ENCODE measurements at places on chromosomes 3 and 15.

GRCh38 chr3:58482917-58483636 is 8.8 kb upstream of the KCTD6 start:
- no peak for DNase-seq

DNA sequence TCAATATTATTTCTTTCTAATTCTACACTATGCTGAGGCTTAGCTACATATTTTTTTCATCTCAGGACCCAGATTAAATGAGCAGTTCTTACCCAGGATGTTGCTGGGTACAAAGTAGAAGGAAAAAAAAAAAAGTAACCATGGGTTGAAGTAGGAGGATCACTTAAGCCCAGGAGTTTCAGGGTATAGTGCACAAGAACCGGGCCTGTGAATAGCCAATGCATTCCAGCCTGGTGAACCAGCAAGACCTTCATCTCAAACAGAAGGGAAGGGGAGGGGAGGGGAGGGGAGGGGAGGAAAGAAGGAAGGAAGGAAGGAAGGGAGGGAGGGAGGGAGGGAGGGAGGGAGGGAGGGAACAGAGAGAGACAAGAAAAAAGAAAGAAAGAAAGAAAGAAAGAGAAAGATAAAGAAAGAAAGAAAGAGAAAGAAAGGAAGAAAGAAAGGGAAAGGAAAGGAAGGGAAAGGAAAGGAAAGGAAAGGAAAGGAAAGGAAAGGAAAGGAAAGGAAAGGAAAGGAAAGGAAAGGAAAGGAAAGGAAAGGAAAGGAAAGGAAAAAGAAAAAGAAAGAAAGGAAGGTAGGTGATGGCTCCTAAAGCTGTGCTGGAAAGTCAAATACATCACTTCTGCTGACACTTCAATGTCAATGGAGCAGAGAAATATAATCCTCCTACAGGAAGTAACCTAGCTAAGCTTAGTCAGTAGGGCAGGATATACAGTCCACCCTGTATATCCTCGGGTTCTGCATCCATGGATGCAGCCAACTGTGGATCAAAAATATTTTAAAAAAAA is 206.8 kb upstream of the TGFBR2 start:
- DNase-seq, result no peak

DNA sequence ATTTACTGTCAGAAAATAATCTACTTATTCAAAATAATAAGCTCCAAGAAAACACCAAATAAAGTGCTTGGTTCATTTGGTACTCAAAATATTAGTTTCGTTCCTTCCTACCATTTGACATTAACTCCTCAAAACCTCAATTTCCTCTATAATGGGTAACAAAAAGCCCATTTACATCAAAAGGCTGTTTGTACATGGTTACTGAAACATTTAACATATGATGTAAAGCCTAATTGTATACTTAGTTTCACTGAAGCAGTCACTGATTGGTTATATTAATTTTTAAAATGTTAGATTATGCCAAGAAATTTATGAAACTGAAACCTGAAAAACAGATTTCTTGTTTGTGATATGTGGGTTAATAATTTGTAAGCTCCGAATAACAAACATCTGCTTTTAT is 14.7 kb downstream of the XRN1 start:
- DNase-seq, result no peak

DNA sequence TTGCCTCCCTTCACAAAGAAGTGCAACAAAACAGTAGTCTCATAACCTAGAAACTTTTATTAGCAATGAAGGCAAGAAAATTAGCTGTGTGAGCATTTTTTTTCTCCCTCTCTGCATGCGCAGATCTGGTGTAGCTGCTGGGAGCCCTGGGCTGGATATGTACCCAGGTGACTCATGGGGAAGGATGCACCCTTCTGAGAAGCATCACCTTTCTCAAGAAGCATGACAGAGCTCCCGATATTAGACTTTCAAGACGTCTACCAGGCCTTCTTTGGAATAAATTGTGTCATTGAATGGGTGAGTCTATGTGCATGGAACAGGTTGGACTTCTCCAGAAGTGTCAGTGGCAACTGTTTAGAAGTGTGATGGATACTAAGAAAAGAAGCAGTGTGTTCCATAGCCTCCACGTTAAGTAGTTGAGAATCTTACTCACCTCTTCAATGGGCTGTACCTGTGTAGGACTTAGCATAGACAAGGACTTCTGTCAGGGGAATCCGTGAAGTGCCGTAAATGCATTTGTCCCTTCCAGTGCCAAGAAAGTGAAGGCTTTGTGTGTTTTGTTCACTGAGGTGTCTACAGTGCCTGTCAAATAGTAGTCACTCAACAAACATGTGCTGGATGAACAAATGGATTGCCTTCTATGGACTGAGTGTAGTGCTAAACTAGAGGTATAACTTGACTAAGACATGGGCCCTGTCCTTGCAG is 47.7 kb upstream of the RASGRP1 start:
- no peak for DNase-seq

DNA sequence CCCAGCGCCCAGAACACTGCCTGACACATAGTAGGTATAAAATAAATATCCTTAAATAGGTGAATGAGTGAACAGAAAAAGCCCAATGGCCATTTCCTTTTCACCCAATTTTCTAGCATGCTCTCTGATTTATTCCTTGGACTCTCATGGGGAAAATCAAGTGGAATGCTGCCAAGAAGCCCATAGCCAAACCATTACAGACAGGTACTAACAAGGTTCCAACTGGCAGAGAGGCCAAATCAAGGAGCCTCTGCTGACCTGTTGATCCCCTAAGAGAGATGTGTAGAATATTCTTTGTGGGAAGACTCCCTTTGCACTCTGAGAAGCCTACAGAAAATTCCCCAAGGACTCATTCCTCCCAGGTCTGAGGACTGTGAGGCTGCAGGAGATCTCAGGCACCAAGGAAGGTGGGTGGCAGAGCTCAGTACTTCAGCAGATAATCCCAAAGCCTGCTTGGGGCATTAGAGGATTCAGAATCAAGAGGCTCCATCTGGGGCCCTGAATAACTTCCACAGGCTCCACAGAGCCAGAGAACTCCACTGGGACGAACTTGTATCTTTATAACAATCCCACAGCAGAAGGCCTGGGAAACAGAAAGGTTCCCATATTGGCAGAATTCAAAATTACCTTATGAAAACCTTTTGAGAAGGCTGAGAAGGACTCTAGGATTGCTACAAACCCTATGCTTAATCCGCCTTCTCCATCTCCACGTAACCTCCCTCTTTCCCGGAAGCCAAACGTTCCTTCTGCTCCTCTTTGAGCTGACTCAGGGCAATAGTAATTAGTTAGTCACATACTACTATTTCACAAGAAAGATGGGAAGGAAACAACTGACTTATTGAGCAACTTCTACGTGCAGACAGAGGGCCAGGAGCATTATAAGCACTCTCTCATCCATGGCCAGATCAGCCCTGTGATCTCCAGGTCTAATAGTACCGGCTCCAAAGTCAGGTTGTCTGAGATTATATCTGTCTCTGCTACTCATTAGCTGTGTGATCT is 34.5 kb downstream of the PRICKLE2 start:
- DNase-seq, result no peak

- DNase-seq, result no peak
Measured at GRCh38 chr15:22878103-22878502, 39.6 kb downstream of the NIPA2 start.

DNA sequence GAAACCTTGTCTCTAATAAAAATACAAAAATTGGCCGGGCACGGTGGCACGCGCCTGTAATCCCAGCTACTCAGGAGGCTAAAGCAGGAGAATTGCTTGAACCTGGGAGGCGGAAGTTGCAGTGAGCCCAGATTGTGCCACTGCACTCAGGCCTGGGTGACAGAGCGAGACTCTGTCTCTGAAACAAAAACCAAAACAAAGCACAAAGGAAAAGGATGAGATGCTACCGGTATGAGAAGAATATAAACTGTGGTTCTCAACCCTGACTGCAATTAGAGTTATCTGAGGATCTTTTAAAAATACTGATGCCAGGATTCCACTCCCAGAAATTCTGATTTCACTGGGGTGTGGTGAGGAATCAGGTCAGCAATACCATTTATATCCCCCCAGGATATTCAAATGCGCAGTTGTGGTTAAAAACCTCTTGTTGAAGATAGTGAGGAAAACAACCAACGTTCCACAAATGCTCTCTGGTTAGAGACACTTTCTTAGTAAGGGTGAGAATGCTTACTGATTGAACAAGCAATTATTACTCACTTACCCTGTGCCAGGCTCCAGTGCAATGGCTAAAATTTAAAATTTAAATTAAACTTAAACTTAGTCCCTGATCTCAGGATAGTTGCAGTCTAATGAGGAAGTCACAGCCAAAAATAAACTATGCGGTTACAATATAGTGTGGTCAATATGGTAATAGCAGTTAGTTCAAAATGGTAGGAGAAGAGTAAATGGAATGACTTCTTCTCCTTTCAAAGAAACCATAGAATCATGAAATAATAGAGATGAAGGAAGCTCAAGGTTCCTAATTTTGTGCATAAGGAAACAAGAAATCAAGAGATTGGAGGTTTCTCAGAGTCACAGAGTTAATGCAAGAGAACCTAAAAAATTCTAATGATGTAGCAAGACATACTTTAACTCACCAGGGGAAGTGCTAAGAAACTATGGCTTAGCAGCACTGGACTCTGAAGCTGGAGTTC is 109.5 kb downstream of the SSR3 start:
- DNase-seq, result no peak

- no peak for DNase-seq
Measured at GRCh38 chr3:71936681-71937080, 151.7 kb upstream of the PROK2 start.

- DNase-seq, result no peak
Measured at GRCh38 chr3:5929027-5929426, 741.5 kb downstream of the EDEM1 start.

DNA sequence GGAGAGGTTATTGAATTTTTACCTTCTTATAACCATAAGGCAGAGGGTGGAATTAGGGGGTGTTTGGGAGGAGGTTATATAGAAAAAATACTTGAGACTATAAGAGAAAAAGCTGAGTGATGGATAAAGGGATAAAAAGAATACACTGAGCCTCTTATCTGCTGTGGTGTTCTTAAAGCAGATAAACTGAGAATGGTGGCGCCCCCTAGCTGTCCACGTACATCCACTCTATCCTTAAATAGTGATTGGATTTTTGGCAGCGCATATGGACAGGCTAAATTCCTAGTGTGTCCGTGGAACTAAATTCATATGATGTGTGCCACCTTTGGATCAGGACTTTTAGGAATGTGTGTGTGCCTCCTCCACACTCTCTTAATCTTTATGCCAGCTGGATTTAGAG is 121.1 kb downstream of the OXSM start:
- no peak for DNase-seq

- no peak for DNase-seq
Measured at GRCh38 chr3:138995706-138996105, 10.4 kb downstream of the PRR23A start.

DNA sequence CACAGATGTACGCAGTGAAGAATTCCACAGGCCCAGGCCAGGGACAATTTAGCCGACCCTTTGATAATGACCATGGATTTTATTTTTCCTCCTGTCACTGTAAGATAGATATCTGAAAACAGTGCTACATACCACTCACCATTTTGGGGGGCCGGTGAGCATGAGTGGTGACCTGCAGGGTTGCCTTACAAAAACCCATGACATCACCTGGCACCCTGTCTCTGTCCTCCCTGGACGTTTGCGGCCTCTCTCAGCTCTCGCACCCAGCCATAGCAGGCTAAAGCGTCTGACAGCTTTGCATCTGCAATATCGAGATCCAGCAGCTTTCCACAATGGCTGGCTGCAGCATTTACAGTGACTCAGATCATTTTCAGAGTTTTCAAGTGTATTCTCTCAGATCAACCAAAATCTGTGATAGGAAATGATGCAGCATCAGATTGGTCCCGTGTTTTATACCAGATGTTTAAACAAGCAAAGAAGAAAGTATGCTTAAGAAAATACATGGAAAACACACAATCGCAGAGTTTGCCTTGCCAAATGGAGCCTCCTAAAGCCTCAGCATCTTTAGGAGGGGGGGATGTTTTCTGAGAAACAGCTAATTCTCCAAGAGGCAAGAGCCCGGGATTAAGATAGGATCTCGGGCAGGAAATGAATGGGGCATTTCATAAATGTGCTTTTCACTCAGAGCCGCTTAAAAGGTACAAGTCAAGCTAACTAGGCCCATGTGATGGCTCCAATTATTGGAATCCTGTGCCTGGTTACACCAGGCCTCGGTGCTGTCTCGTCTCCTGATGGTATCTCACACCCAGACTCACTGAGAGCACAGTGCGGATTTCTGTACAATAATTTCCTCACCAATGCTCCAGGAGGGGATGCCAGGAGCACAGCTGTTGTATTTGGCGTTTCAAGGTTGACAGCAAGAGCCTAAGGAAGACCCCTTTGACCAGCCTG is 257.3 kb downstream of the XXYLT1 start:
- DNase-seq, result no peak

DNA sequence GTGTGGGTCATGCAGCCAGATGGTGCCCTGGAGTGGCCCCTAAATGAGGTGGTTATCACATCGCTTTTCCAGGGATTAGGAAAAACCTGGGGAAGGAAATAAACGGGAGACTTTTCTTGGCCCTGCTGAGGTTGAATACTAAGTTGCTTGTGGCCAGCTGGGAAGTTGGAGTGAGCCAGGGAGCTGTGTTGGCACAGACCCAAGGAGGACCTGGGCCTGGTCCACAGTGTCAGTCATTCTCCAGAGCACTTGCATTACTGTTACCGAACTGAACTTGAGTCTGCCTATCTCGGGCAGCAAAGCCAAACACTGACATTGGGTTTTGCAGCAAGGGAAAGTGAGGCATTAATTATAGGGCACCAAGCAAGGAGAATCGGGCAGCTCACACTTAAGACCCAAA is 339.0 kb downstream of the GABRB3 start:
- no peak for DNase-seq

DNA sequence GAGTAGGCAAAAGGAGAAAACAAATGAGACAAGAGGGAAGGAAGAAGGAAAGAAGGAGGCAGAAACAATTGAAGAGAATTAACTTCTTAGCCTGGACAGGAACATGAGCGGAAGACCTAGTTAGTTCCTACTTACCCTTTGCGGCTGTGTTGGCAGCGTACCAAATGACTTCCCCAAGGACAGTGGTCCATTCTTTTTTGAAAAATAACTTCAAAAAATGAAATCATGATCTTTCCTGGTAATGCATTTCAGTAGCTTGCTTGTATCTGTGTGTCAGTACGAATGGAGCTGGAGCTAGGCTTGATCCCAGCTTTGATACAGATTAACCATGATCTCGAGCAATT is 41.5 kb upstream of the CFAP161 start:
- no peak for DNase-seq

DNA sequence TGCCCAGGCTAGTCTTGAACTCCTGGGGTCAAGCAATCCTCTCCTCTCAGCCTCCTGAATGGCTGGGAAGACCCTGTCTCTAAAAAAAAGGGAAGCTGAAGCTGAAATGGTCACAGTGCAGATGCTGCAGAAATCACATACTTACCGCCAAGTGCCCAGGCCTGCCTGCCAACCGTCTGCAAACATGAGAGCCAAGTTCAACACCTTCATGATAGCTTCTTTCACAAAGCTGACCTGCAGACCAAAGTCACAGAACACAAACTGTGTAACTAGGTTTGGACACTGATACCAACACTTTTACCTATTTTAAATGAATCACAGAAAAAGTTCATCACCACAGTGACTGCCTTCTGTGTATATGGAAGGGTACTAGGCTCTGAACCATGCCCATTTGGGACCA is 22.8 kb upstream of the CYFIP1 start:
- DNase-seq, result no peak

All from esophagus squamous epithelium (tissue), 5 donors.